ENCODE measurements at places on chromosomes 13 and 19.

DNA sequence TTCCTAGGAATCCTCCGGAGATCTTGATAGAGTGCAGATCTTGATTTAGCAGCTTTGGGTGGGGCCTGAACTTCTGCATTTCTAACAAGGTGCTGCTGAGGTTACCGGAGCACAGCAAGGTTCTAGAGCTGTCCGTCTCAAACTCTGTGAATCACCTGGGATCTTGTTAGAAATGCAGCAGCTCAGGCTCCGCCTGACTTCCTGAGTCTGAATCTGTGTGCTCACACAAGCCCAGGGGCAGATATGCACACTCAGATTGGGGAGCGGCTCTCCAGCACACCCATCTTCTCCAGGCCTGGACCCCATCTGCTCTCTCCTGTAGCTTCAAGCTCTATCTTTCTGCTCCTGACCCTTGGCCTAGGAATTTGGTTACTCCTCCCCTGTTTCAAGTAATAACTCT is 3.5 kb upstream of the TEX26 start:
- DNase-seq, result no peak

DNA sequence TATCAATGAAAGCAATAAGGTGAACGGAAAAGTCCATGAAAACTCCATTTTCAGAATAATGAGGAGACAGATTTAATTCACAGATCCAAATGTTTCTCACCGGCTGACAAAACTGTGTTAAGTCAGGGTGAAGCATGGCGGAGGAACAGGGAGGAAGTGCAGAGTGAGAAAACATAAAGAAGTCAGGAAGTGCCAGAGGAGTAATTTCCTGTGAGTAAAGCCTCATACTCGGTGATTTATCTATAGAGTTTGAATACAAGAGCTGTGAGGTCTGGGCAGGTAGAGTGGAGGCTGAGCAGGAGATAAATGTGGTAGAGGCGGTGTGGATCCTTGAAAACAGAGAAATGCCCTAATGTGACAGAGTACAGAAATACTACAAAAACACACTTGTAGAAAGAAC is 11.4 kb downstream of the CARD8 start:
- no peak for DNase-seq

DNA sequence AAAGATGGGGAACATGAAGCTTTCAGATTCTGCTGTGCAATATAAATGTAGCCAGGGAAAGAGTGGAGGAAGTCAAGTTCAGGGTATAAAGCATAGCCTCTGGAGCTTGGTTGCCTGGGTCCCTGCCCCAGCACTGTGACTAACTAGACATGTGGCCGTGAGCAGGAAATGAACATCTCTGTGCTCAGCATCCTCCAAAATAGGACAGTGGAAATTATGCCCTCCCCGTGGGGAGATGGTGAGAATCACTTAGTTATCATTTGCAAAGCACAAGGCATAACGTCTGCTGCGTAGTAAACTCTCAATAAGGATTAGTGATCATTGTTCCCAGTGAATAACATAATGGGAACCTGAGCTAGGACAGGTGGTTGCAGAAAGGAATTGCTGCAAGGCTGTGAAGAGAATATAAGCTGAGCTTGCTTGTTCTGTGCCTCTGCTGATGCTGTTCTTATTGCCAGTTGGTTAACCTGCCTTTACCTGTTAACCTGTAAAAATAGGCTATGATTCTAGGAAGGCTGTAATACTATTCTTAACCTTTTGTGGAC is 441.0 kb downstream of the COG6 start:
- no peak for DNase-seq

DNA sequence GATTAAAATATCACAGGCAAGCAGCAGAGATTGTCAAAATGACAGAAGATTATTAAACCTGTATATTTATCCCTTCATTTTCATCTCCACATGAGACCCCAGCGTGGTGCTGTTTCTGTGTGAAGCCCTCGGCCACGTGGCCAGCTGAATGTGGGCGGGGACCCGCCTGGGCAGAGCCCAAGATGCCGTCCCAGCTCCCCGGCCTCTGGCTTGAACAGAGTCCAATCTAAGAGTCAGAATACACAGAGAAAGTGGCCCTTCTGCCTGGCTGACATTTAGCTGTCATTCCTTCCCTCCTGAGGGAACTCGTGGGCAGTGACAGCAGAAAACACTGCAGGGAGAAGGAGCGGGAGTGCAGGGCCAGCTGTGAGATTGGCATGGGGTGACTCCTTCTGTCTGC is 34.9 kb upstream of the UQCRFS1 start:
- no peak for DNase-seq

GRCh38 chr19:34959021-34959420 is 5.0 kb downstream of the ZNF792 start:
- no peak for DNase-seq

GRCh38 chr19:37655301-37655688 is at the start of gene ZFP30:
Gene ZFP30 (minus strand): TSS chr19:37655465. CDS start chr19:37647822, 7,643 bp downstream.
- DNase-seq, result peak; percentile 89

- no peak for DNase-seq
Measured at GRCh38 chr19:12450844-12451243, 10.0 kb upstream of the ZNF443 start.

DNA sequence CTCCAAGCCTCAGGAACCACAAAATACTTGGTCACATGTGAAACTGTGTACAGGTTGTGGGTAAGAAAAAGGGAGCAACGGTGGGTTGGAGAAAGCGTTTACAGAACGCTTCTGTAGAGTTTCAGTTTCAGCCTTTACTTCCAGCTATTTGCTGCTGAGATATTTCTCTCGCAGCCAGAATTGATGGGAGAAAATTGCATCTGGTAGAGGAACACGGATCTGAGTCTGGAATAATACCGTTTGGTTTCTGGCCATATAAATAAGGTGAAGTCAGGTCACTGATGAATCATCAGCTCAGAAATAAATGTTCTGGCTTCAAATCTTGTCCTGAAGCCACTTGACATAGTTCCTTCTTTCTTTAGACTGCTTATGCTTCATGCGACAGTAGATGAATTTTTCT is 20.3 kb upstream of the RFC3 start:
- DNase-seq, result no peak

Measured in neuronal stem cell (in vitro differentiated cells).